Breast epithelium (tissue), 4 donors: ENCODE measurements at places on chromosomes 7 and 10. TPM values are rescaled to one million over a fixed set of nuclear protein-coding genes. Genes with fewer than 3 reads are reported as not detected.

C7orf57 gene
- not detected for total RNA-seq

CAV2 gene
- 97.6 TPM for total RNA-seq

ANKRD30A gene
- total RNA-seq: 2.6 TPM

ARHGEF5 gene
- 5.9 TPM for total RNA-seq

GOLGA7B gene
- total RNA-seq: 0.33 TPM

CTAGE8 gene
- 0.48 TPM for total RNA-seq

CPA2 gene
- total RNA-seq: not detected

CYP2W1 gene
- total RNA-seq: not detected

PAPOLB gene
- total RNA-seq: 0.15 TPM

BCL7B gene
- 29.6 TPM for total RNA-seq

OLAH gene
- 1.6 TPM for total RNA-seq

CYP2C19 gene
- total RNA-seq: 0.32 TPM

LIPJ gene
- 0.32 TPM for total RNA-seq

COL1A2 gene
- 113 TPM for total RNA-seq

RBP3 gene
- total RNA-seq: not detected

VAX1 gene
- not detected for total RNA-seq

PRSS37 gene
- total RNA-seq: not detected

ADIRF gene
- 204 TPM for total RNA-seq

MNX1 gene
- not detected for total RNA-seq

NOD1 gene
- 11.2 TPM for total RNA-seq

PCBD1 gene
- 66.6 TPM for total RNA-seq

TAS2R5 gene
- total RNA-seq: 2.0 TPM

FBXL13 gene
- total RNA-seq: 4.2 TPM

NKX1-2 gene
- 0.73 TPM for total RNA-seq

SRGN gene
- 114 TPM for total RNA-seq

FAM25G gene
- not detected for total RNA-seq

CPN1 gene
- not detected for total RNA-seq

NKX2-3 gene
- total RNA-seq: not detected

TFEC gene
- 19.0 TPM for total RNA-seq

CTAGE15 gene
- 9.7 TPM for total RNA-seq

ANXA11 gene
- total RNA-seq: 83.3 TPM

CALHM3 gene
- not detected for total RNA-seq

SHH gene
- not detected for total RNA-seq

PAXIP1 gene
- total RNA-seq: 14.1 TPM

ITGB8 gene
- 154 TPM for total RNA-seq

EDRF1 gene
- 23.8 TPM for total RNA-seq

OPN4 gene
- not detected for total RNA-seq

CRPPA gene
- 6.0 TPM for total RNA-seq

EIF5AL1 gene
- total RNA-seq: 0.15 TPM

PHKG1 gene
- total RNA-seq: 2.8 TPM

SPDYE11 gene
- total RNA-seq: not detected

ANKRD22 gene
- total RNA-seq: not detected

MMP21 gene
- 0.33 TPM for total RNA-seq

PLXNA4 gene
- 7.2 TPM for total RNA-seq

GNGT1 gene
- total RNA-seq: not detected

CHST12 gene
- total RNA-seq: 15.0 TPM

MORN4 gene
- total RNA-seq: 3.5 TPM
